ENCODE measurements at places on chromosomes 12 and 14. TPM values are rescaled to one million over a fixed set of nuclear protein-coding genes. Genes with fewer than 3 reads are reported as not detected.

Gene ZNF219
- total RNA-seq, result 10.7 TPM

Gene NOPCHAP1
- 30.9 TPM for total RNA-seq

Gene SOAT2
- total RNA-seq, result 1.1 TPM

Gene DTX3
- total RNA-seq, result 15.8 TPM

Gene EXOC5
- 82.6 TPM for total RNA-seq

GRCh38 chr12:131829356-131829747, 1.2 kb downstream of the MMP17 start:
- DNase-seq, result no peak

- no peak for DNase-seq
Observed at GRCh38 chr12:58310368-58310767, 369.0 kb downstream of the ATP23 start.

GRCh38 chr14:88823968-88824313, 510 bp upstream of the TTC8 start:
- no peak for DNase-seq

- no peak for DNase-seq
Observed at GRCh38 chr12:41277946-41278267, 89.8 kb downstream of the PDZRN4 start.

DNA sequence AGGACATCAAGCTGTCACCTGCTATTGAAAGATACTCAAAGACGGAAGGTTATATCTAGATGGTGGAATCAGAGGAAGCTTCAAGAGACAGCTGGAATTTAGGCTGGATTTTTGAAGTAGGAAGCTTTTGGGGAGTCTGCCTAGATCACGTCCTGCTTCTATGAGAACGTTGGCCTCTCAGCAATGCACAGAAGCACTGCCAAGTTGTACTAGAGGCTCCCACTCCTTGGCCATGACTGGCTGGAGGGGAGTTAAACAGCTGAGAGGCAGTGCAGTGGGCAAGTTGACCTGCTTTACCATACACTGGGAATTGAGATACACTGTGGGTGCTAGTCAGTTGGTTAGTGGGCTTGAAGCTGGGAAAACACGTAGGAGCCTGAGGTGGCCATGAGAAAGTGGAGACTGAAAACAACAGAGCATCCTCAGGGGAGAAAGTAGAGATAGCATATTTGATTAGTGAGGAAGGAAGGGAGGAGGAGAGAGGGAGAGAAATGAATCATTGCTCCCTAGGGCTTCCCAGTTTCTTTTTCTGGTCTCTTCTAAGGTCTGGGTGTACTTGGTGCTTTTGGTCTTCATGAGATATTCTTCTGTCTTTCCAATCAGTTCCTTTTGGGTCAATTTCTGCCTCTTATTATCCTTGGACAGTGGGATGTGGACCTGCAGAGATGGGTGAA, 110.8 kb downstream of the EMP1 start:
- DNase-seq, result no peak

DNA sequence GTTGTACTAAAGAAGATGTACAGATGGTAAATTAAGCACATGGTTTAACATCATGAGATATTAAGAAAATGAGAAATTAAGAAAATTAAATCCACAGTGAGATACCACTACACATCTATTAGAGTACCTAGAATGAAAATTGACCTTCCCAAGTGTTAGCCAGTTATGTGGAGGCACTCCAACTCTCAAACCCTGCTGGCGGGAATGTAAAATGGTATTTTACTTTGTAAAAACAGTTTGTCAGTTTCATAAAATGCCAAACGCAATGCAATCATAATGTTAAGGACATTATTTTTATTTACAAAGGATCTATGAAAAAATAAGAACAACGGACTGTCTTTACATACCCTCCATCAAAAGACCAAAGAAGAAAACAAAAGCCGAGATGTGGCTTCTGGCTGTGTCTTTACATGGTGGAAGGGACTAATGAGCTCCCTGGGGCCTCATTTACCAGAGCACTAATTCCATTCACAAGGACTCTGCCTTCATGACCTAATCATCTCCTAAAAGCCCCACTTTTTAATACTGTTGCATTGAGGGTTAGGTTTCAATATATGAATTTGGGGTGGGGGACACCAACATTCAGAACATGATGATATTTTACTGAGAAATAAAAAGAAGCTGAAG, 1178.7 kb downstream of the AACS start:
- no peak for DNase-seq

DNA sequence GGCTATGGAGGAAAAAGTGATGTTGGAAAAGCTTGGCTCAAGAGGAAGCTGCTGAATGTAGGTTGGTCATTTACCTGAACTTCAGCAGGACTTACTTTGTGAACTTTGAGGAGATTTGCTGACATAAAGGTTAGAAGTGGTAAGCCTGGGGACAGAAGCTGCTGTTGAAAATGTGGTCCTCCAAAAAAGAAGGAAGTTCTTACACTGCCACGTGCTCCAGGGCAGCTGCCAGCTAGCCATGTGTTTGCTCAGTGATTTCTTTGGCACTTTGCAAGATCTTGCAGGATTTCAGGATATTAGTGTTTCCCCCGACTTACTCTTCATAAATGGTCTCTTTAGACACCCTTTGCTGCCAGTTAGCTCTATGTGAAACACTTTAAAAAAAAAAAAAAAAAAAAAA, 14.8 kb upstream of the DYRK2 start:
- DNase-seq, result no peak

- DNase-seq, result peak; percentile 68
Observed at GRCh38 chr12:121668750-121669520, 519 bp downstream of the MORN3 start.

DNA sequence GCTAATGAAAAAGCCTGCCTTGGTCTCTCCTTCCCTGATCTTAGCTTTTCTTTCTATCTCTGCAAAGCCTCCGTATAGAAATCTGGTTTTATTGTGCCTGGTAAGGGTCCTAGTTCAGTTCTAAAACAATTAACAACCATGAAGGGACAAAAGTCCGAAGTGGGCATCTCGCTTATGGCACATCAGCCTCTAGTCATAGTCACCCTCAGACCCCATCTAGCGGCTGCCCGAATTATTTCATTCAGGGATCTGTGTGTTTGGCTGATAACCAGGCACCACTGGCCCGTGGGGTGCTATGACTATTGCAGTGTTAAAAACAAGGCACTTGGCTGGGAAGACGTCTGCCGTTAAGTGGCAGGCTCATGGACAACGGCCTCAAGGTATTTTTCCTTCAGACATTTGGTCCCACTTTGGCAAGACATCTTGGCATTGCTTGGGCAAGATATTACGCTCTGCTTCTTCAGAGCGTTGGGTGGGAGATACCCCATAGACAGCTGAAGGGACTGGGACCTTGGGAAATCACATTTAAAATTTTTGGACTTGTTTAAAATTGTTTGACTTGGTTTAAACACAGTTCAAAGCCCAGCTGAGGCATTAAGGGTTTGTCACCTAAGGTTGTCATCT, 87.1 kb downstream of the SINHCAF start:
- peak; percentile 84 for DNase-seq

DNA sequence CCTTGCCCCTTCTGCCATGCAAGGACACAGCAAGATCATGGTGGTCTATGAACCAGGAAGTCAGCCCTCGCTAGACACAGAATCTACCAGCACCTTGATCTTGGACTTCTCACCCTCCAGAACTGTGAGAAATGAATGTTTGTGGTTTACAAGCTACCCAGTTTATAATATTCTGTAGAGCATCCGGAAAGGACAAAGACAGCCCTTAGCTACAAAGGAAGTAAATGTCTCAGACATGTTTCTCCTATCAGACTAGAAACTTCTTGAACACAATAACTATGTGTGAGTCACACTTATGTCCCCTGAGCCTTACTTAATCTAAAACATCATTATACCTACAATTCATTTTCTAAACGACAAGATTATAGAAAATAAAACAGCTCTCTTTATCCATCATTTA, 176.7 kb downstream of the KLHL28 start:
- DNase-seq, result no peak

GRCh38 chr12:123119808-123120207, 31.1 kb downstream of the PITPNM2 start:
- DNase-seq, result peak; percentile 71

GRCh38 chr12:47846294-47846996, 26.7 kb upstream of the HDAC7 start:
- no peak for DNase-seq

DNA sequence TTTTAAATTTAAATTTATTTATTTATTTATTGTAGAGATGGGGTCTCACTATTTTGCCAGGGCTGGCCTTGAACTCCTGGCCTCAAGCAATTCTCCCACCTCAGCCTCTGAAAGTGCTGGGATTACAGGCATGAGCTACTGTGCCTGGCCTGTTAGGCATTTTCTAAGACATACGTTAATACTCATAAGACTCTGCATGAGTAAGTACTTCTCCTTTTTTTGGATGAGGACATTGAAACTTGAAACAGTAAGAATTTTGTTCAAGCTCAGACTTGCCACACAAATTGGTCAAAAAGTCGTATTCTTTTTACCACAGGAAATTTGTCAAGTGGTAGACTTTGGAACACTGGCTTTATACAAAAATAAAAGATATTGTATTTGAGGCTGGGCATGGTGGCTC, 187.4 kb upstream of the RASSF8 start:
- no peak for DNase-seq

DNA sequence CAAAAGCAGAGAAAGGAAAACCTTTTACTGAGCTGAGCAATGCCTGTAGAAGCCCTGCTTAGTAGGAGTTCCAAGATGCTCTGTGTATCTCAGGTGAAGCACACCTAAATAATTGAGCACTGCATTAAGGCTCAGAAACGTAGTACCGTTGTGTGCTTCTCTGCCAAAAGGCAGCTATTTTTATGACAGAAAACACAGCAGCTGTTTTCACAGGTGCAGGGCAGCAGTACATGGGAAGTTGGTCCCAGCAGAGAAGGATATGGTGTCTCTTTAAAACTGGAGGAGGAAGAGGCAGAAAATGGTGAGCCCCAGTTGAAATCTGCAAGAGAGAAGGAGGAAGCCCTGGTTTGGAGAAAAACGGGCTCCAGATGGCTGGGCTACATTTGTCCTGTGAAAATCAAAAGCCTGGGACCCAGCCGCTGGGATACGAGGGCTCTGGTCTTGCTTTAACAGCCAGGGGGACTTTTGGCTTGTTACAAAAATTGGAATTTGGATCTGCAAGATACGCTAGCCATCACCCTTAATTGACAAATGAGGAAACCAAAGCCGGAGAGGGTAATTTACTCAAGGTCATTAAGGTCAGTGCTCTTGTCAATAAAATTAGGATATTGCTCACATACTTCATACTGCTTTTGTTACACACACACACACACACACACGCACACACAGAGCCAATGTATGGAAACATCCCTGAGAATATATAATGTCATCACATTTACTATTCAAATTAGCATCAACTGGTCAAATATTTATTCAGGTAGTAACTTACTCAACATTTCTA, 27.3 kb downstream of the SPRING1 start:
- DNase-seq, result no peak

GRCh38 chr12:45887544-45887943, 102.8 kb downstream of the SCAF11 start:
- no peak for DNase-seq
